GM12892 (cell line): ENCODE measurements at places on chromosomes 12 and 14.

- no peak for DNase-seq
These were observed 47.9 kb upstream of the PTGDR start for GRCh38 chr14:52219488-52220084.

DNA sequence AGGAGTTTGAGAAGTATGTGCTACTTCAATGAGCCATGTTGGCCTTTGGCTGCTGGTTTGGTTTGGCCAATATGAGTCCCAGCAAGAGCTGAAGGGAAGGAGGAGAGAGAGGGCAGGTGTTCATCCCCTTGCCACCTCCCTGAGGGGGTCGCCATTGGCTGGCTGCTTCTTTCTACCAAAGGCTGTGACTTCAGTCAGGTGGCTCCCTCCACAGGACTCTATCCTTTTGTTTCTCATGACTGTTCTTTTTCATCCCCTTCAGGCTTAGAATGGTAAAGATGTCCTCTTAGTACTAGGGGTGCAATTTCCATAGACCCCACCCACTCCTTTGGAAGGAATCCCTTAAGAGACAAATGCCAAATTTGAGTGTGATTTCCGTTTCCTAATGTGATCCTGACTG, 31.2 kb upstream of the OTOGL start:
- DNase-seq, result no peak

DNA sequence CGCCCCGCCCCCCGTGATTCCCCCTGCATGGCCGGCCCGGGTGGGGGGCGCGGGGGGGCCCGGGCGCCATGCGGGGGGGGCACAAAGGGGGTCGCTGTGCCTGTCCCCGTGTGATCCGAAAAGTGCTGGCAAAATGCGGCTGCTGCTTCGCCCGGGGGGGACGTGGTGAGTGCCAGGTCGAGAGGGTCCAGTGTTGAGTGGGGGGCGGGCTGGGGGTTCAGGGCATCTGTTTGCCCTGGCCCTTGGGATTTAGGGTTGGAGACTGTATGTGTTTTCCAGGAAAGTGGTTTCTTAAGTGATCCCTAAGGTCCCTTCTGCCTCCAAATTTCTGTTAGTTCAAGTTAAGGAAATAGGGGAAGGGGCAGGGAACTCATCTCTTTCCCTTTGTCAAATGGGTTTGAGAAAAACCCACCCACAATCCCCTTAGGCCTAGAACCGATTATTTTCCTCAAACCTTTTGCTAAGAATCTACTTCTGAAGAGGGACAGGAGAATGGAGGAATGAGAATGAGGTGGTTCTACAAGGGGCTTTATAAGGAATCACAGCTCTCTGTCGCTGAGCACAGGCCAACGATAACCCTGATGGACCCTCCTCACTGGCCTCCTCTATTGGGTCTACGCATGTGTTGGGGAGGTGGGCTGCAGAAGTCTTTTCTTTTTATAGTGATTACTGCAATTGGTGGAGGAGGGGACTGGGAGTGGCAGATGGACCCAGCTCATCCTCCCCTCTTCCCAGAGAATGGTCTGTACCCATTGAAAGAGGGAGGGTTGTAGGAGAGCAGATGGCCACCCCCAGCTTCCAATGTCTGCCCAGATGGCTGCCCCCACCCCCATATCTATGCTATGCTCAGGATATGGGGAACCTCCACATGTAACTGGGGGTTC, 834 bp downstream of the ARHGEF25 start:
- no peak for DNase-seq

DNA sequence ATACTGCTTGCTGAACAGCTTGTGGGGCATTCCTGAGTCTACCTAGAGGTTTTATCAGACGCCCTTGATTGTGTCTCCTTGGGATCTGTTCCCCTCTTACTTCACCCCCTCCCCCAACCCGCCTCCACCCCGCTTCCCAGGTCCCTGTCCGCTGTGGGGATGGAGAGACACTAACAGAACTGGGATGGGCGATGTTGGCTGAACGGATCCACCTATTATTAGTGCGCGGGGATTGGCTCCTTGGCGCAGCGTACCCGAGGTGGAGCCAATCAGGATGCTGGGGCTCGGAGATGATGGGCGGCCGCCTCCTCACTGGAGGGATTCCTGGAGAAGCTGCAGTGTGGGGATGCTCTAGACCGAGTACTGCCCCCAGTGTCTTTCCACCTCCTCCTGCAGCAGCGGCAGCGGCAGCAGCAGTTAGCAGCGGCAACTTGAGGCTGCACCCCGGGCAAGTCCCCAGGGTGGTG, at the start of gene SYT1:
TSS of gene SYT1 (plus strand) at position 372 of the 467 bp plus-strand sequence.
- peak; percentile 6 for DNase-seq

DNA sequence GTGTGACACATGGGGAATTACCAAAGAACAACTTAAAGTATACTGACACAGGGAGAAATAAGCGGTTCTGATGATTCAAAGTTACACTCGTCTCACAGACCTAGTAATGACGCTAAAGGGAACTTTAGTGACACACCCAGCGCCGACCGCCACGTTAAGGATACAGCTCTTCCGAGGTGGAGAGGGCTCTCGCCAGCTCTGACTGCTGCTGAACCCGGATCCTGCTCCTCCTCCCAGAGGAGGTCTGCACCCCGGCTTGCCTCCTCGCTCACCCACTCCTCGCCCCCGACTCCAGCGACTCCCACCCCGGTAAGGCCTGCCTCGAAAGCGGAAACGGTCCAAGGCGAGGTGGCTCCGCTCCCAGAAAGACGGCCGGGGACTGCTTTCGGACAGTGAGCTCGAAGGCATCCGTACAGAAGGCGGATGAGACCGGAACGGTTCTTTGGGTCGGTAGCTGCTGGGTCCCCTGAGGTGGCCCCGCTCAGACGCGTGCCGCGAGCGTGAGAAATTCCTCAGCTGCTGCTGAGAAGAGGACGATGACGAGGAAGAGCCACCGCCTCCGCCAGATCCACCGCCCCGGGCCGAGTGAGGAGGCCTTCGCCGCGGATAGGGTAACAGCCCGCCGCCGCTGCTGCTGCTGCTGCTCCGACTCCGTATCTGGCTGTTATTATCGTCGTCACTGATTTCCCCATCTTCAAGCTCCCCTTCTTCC, 643 bp downstream of the ZFC3H1 start:
- DNase-seq, result peak; percentile 21

DNA sequence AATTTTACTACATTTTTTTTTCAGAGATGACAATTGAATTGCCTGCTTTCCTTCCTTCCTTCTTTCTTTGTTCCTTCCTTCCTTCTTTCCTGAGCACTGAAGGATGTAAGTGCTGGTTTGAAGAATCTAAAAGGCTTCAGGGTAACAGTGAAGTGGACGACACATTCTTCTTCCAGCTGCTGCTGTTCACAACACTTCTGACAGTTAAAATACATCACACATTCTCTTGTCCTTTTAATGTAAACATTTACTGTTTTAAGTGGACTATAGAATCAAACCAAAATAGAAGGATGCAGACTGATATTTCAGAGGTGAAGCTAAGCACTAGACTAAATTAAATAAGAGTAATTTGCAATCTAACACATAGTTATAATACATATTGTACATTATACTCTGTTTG, 151.5 kb downstream of the MSRB3 start:
- DNase-seq, result no peak

DNA sequence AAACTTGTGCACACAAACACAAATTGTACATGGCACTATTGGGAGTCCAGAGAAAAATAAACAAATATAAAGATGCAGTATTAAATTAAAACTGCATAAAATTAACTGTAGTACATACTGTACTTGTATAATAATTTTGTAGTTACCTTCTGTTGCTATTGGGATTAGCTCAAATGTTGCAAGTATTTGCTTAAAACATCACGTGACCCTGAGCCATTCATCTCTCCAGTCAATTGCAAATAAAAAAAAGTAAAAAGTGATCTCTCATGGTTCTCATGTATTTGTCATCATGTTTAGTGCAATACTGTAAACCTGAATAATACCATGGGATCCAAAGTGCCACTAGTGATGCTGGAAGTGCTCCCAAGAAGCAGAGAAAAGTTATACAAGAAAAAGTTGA, 88.1 kb upstream of the NAV3 start:
- no peak for DNase-seq

DNA sequence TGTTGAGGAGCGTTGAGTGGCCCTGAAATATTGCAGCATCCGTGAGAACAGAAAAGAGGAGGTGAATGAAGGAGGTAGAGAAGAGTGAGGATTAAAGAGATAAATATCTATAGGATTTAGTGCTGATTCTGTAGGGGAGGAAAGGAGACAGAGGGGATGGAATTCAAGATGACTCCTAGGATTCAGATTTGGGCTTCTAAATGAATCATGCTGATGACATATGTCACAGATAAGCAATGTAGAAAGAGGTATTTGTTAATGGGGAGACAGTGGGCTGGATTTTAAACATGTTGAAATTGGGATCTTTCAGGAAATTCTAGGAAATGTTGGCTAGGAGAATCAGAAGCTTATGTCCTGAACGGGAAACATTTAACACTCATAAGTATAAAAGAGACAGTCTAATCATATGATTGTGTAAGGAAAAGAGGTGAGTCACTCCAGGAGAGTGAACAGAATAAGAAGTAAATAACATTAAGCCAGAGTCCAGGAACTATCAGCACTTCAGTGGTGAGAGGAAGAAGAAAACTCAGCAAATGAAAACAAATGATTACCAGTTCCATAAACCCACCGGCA, 58.1 kb upstream of the DIO2 start:
- DNase-seq, result no peak

DNA sequence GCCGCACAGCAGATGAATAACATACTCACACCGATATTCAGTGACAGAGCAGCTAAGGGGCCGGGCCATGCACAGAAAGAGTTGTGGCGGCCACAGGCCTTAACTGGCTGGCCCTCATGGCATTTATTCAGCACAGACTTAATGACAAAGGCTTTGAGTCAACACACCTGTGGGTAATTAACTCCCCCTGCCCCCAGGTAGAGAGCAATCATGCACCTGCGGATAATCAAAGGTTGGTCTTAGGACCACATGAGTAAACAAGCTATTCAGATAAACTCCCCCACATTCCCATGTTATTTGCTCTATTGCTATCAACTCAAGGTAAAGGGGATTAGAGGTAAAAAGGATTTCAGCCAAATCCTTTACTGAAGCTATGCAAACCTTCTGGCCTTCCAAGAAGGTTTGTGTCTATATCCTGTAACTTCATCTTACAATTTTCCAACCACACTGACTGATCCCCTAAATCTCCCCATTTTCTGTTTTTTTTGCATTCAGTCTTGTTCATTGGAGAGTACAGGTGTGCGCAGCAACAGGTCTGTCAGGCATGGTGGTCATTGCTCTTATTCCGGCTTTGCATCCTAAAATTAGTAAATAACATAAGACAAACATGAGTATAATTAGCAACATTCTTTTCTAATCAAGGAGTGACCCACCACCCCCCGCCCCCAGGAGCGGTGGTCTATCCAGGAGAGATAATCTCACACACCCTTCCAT, 16.9 kb upstream of the BLTP3B start:
- no peak for DNase-seq

DNA sequence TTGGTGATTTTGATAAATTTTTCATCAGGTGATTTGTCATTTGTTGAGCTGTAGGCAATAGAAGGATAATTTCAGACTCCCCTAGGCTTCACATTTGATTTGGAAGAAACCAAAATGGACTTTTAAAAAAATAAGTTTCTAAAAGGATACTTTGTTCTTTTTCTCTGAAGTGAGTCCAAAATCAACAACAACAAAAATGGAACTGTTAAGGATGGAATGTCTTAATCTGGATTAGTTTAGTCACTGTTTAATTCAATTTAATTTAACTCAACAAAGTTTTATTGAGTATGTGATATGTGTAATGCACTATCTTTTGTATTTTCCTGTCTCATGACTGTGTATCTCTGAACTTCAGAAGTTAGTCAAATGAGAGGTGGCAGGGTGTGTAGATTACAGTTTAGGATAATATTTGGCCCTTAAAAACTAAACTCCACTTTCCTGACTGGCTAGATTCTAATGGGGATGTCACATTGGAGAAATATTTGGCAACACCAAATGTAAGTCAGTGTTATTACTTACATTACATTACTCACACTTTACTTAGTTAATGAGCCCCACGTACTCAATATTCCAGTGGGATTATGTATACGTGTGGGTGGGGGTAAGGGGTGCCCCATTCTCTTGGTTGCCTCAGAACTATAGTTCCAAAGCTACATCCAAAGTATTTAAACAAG, 209.7 kb downstream of the BCAT1 start:
- no peak for DNase-seq

GRCh38 chr14:29643433-29644211, 284.0 kb downstream of the PRKD1 start:
- no peak for DNase-seq

GRCh38 chr14:60553808-60554207, 44.9 kb downstream of the SIX6 start:
- DNase-seq, result no peak

DNA sequence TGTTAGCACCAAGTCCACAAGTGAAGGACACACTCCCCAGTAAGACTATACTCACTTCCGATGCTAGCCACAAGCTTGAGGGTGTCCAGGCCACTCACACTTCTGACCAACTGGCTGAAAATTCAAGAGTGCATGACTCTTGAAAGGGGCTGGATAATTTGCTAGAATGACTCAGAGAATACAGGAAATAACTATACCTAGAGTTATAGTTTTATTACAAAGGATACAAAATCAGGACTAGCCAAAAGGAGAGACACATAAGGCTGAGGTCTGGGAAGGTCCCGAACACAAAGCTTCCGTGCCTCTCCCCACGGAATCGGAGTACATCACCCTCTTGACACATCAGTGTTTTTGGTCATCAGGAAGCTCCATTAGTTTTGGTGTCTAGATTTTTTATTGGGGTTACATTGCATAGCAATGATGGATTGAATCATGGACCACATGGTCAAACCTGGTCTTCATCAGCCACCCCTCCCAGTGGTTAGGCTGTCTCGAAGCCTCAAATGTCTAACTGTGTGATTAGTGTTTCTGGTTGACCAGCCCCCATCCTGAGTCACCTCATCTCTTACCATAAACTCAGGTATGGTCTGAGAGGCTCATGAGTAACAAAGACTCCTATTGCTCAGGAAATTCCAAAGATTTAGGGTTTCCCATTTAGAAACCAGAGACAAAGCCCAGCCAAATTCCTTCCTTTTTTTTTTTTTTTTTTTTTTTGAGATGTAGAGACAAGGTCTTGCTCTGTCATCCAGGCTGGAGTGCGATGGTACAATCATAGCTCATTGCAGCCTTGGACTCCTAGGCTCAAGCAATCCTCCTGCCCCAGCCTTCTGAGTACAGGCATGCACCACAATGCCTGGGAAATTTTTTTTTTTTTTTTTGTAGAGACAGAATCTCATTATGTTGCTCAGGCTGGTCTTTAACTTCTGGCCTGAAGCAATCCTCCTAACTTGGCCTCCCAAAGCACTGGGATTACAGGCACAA, 472.0 kb upstream of the TBX3 start:
- DNase-seq, result no peak

DNA sequence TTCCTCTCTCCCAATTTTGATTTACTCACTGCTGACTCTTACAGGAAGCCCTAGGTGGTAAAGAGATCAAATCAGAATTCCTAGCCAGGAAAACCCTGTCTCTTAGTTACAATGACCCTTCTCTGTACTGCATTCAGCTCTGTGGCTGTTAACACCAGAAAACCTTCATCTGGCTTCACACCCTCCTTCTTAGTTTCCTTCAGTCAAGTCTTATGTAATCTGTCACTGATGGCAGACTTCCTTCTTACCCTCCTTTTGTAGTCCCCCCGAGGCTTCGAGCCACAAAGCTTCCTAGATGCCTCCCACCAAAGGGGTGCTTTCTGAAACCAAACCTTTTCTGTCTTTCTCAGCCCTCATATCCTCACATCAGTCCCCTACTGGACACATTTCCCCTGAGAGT, 16.5 kb downstream of the NGDN start:
- DNase-seq, result no peak
